ENCODE measurements at places on chromosomes 13 and 19.

DNA sequence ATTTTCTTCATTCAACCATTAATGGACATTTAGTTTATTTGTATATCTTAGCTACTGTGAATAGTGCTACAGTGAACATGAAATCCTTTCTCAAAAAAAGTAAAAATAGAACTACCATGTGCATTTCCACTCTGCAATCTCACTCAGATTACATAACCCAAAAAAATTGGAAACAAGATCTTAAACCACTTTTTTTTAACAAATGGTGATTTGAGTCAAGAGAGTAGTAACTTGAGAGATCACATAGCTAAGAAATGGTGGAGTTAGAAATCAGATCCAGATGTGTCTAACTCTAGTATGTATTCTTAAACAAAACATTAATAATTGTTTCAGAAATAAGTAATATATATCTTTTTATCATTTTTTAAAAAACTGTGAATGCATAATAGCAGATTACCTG is 318.3 kb upstream of the SGCG start:
- DNase-seq, result no peak

DNA sequence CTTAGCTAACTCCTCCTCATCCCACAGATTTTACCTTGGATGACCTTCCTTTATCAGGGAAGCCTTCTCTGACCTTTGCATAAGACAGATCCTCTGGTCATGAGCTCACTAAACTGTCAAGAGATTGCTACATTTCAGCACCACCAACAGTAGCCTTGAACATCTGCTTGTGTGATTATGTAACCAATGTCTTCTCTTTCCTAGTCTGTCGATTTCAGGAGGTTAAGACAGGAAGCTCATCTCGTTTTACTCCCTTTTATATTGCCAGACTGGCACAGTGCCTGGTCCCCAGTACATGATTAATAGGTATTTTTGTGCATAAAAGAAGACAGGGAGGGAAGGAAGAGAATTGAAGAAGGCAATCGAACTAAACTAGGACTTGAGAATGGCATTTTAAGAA is 1697.7 kb downstream of the EFNB2 start:
- DNase-seq, result no peak

- DNase-seq, result no peak
These were observed 102.6 kb upstream of the MYCBP2 start for GRCh38 chr13:77429320-77430142.

GRCh38 chr13:77335543-77335942 is 8.6 kb upstream of the MYCBP2 start:
- no peak for DNase-seq

- no peak for DNase-seq
These were observed at the start of gene CYP2S1 for GRCh38 chr19:41192574-41193429. Gene CYP2S1, plus strand, starts transcription at chr19:41193219. Its CDS starts 46 bp downstream, at chr19:41193265.

DNA sequence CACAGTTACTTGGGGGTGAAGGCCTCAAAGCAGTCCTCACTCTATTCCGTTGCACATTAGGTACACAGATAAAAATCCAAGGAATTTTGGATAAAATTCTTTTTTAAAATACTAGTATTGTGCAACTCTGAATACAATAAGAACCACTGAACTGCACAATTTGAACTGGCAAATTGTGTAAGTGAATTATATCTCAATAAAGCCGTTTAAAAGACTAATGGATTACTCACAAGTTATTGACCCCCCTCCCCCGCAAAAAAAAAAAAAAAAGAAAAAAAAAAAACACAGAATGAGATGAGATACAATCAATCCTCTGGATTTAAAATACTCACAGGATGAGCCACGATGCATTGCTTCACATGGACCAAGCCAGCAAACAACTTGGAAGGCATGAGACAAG is 86.4 kb downstream of the CRYL1 start:
- DNase-seq, result no peak

DNA sequence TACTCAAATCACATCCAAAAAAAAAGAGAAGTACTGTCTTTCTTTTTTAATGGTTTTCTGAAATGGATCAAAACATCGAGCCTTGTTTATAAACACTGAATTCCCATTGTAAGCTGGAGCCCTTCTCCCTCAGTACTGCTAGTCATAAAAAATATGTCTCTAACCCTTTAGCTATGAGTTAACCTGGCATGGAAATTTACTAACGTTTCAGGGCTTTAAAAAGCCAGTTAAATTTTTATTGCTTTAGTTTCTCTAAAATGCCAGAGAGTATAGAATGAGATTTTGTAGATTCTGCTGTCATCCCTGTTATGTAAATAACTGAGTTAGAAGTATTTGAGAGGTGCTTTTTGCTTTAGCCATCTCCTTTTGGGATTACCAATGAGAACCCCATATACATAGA is 528.3 kb downstream of the EFNB2 start:
- DNase-seq, result no peak

DNA sequence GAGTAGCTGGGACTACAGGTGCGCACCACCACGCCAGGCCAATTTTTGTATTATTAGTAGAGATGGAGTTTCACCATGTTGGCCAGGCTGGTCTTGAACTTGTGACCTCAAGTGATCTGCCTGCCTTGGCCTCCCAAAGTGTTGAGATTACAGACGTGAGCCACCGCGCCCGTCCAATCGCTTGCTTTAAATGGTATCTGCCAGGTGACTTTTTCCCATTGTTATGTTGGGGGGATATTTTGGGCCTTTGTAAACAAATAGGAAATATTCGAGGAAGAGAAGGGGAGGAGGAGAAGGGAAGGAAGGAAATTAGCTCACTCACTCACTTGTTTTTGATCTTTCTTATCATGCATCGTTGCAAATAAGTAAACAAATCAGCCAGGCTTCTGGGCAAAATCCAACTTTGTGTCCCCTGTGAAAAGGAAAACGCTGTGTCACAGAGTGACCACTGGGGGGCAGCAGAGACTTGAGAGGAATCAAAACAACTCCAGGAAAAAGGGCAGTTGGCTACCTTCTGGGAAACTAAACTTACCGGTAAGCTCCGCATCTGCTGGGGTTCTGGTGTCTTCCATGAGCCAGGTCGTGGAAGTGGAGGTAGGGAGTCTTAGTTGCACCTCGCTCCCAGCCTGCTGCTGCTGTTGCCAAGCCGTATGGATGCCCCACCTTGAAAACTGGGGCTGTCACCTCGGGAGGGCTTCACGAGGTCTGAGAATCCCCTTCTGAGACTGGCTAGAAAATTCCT is 9.3 kb upstream of the RANBP3 start:
- DNase-seq, result peak; percentile 50

DNA sequence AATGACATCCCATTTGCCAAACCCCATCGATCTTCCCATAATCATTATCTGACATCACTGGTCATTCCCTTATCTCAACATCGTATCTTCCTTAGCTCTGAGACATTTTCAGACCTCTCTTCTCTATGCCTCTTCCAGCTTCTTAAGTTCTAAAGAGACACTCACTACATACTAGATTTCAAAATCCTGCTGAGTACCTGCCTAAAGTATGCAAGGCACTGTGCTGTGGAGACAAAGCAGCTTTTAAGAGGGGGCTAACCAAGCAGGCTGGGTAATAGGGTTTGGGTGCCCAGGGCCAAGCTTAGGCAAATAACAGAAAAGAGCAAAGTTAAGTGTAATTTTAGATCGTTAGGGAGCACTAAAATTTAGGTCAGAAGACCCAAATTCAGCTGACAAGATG is 3.4 kb upstream of the POMP start:
- DNase-seq, result no peak

DNA sequence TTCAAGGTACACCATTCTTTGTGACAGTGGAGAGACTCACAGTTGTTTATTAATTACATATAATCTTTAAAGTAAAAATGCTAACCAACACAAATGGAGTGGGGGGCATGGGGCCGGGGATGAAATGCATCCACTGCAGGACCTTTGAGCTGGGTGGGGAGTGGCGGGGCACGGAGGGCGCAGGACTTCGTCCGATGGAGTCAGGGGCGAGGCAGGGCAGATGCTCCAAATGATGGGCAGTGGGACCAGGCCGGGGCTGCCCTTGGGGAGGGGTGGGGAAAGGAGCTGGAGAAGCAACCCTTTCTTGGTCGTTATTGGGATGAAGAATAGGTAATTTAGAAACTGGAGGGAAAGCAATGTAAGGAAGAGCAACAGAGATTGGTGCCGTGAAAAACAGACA is 220.0 kb downstream of the TEX29 start:
- no peak for DNase-seq

- DNase-seq, result no peak
These were observed 19.6 kb upstream of the KBTBD7 start for GRCh38 chr13:41213919-41214318.

- DNase-seq, result no peak
These were observed 336.8 kb downstream of the DNAJC15 start for GRCh38 chr13:43360171-43360570.

GRCh38 chr19:21317821-21318220 is 11.4 kb downstream of the ZNF708 start:
- no peak for DNase-seq

- DNase-seq, result no peak
These were observed 30.7 kb downstream of the PDS5B start for GRCh38 chr13:32616883-32617511.

GRCh38 chr19:28899703-28900102 is 313.2 kb downstream of the UQCRFS1 start:
- no peak for DNase-seq

DNA sequence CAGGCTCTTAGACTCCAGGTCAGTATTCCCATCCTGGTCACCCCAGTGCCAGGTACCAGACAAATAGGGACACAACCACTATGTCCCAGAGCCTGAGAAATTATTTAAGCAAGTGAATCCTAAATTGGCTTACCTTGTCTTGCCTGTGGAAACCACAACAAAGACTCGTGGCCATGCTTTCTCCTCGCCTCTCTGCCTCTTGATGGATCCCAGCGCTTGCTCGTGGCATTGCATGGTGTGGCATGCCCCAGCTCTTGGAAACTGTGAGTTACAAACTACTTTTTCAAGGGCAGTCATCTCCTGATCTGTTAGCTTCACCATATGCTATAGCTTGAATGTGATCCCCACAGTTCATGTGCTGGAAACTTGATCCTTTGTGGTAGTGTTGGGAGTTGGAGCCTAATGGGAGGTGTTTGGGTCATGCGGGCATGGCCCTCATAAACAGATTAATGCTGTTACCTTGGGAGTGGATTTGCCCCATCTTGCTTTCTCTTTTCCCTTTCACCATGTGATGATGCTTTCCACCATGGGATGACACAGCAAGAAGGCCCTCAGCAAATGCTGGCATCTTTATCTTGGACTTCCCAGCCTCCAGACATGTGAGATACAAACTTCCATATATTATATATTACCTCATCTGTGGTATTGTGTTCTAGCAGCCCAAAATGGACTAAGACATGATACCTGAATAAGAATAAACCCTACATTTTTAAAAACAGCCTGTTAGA is 31.2 kb downstream of the SPRYD7 start:
- no peak for DNase-seq

DNA sequence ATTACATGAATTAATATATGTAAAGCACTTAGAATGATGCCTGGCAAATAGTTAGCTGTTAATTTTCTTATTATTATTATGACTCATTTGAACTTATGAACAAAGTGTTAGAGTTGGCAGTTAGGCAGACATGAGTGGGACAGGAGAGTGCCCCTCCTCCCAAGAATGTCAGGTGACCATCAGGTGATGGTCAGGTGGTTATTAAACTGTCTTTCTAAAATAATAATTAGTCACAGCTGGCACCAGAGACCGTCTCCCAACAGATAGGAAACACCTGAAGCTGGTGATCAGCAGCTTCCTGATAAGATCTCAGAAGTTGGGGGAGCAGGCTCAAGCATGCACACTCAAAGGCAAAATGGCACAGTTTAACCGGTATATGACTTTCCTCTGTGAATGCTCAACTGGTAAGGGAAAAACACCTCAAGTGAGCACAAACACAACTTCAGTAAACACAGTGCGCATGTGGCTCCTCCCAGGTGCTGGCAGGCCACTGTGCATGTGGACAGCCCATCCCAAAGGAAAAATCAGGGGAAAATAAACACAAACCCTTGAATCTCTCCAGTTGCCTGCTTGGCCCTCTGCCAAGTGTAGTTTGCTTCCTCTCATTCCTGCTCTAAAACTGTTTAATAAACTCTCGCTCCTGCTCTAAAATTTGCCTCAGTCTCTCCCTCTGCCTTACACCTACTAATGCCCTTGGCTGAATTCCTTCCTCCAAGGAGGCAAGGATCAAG is 54.0 kb downstream of the FLT1 start:
- DNase-seq, result no peak

All from T follicular helper cell (primary cell).